Activated T-helper 2 cell treated with anti-CD3 and anti-CD28 coated beads, Interferon-gamma antibody, Interleukin-2, Interleukin-4, amounts not matched to agents 10 μg/mL and 5 μg/mL and 100 μg/mL, durations not matched to agents 14 hours and 24 hours and 36 hours (primary cell): ENCODE measurements at places on chromosomes 11 and 22.

DNA sequence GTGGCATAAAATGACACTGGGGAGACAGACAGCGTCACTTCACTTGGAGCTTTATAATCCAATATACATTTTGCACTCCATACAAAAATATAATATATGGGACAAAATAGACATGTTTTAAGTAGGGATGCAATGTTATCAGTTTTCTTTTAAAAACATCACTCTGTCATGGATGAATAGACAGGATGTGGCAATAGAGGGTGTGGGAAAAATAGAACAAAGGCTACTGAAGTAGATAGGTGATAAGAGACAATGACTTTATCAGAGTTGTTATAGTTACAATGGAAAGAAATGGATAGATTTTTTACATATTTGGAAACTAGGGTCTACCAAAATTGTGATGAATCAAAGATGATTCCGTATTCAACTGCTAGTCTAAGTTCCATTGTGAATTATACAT lies 13.1 kb upstream of the NOX4 start:
- DNase-seq, result no peak

GRCh38 chr11:91926965-91927364 lies 297.7 kb upstream of the FAT3 start:
- no peak for DNase-seq

GRCh38 chr11:587546-587945 lies 11.3 kb downstream of the PHRF1 start:
- no peak for DNase-seq

GRCh38 chr11:119305556-119306372 lies 11.2 kb downstream of the MCAM start:
- DNase-seq, result no peak

DNA sequence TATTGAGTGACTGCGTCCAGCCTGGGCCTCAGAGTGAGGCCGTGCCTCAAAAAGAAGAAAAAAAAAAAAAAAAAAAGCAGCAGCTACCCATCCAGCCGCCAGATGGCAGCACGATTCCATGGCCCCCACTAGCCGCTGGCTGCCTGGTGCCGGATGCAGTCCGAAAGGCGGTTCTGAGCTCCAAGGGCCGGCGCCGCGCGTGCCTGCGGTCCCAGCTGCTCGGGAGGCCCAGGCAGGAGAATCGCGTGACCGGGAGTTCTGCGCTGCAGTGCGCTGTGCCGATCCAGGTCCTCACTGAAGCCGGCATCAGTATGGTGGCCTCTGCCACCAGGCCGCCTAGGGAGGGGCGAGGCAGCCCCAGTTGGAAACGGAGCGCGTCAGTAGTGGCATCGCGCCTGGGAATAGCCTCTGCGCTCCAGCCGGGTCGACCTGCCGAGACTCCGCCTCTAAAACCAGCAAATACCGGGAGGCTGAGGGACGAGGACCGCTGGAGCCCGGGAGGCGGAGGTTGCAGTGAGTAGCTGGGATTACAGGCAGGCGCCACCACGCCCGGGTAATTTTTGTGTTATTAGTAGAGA lies 19.3 kb downstream of the SCARF2 start:
- DNase-seq, result peak; percentile 70

DNA sequence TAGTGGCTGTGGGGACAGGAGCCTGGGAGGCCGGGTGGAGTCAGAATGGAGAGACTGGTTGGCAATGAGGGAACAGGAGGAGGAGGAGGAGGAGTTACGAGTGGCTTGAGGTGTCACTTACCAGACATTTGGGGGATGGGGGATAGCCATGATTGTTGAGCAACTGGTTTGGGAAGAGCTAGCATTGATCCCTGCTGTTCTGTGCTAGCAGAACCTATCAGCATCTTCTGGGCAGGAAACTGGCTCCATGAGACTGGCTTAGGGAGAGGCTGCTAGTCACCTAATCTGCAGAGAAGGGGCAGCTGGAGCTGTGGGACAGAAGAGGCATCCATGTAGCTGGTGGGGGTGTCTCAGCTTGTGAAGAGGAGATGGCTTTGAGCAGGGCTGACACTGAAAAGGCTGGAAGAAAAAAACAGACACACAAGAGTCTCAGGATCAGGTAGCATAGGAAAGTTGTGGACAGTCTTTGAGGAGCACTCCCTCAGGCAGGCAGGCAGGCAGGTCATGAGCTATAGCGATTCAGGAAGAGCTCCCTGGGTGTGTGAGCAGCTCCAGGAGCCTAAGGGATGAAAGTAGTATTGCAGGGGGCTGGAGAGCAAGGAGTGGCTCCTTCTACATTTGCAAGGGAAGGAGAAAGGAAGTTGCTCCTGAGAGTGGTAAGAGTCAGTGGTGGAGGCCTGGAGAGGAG lies 22.3 kb downstream of the PIK3IP1 start:
- no peak for DNase-seq

DNA sequence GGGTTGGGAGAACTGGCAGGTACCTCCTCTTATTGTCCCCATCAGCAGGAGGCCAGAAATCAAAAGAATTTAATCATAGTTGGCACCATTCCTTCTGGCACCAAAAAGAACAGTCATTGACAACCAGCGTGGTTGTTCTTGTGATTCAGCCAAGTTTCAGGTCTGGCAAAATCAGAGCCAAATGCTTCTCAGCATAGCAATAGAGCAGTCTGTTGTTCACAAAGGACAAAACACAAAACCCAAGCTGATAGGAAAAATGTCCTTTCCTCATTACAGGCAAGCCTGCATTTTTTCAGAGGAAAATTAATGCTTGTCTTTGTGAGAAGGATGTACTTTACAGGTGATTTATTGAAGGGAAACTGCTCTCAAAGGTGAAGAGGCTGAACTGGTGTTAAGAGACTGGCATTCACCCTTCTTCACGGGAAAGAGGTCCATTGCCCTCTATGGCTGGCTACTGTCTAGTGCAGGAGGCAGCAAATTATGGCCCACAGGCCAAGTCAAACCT lies 241.8 kb upstream of the ARHGAP42 start:
- DNase-seq, result no peak

DNA sequence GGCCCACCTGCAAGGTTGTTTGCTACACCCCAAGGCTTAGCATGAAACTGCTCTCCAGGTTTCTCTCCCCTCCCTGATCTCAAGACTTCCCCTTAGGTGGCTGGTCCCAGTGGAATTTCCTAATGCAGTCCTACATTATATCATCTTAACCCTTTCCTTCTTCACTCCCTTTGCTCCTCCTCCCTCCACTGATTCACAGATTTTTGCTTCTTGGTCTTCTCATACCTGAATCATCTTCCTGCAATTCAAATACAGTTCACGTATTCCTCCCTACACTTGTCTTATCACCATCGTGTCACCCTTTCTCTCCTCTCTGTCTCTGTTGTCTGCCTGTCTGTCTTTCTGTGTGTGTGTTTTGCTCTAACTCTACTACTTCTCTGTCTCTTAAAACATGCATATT lies 17.0 kb downstream of the MMP10 start:
- no peak for DNase-seq

DNA sequence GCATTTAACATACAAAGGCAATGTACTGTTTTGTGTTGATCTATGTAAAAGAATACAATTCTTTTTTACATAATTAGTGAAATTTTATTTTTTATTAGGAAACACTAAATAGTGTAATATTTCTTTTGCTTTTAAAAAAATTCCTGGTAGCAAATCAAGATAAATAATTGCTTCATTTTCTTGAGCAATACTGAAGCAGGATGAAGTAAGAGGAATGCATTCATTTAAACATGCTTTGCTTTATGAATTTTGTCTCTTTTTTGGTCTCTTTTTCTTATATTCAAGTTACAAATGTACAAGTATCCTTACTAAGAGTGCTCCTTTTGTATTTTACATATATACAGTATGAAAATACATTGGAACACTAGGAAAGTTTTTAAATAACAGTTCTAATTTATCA lies 144.4 kb upstream of the TEAD1 start:
- DNase-seq, result no peak

GRCh38 chr22:44550711-44551491 lies 52.9 kb upstream of the RTL6 start:
- DNase-seq, result no peak

DNA sequence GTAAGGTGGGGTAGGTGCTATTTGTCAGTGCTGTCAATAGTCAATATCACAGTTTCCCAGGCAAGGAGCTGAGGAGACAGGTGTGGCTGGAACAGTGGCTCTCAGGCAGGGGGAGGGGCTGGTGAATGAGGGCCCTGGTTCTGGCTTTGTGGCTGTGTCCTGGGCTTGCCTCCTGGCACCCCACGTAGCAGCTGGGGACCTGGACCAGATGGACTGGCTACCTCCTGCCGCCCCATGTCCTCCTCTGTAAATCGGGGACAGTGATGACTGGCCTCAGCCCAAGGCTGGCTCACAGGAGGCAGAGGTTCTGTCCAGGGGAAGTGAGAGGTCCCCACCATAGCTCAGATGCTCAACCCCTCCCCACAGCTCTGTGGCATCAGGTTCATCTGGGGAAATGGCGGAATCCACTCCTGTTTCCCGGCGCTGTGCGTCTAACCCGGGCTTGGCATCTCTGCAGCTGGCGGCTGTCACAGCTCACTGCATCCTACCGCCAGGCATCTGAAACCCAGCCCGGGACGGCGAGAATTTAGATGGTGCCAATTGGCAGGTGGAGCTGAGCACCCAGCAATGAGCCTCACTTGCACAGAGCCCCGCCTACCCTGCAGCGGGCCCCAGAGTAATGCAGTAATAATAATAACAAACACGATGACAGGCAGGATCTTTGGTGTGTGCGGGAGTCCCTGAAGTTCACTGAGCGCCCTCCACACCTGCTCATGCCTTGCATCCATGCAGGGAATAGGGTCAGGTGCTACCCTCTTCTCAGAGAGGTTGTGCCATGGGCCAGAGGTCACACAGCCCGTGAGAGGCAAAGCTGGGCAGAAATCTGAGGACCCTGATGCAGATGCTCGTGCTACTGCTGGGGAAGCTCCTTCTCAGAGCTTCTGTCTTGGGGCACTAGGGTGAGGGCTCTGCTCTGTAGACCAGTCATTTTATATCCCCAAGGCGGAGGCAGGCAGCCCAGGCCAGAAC lies 27.8 kb upstream of the SHISAL1 start:
- no peak for DNase-seq

GRCh38 chr11:110715541-110715940 lies 3.3 kb upstream of the ARHGAP20 start:
- no peak for DNase-seq

DNA sequence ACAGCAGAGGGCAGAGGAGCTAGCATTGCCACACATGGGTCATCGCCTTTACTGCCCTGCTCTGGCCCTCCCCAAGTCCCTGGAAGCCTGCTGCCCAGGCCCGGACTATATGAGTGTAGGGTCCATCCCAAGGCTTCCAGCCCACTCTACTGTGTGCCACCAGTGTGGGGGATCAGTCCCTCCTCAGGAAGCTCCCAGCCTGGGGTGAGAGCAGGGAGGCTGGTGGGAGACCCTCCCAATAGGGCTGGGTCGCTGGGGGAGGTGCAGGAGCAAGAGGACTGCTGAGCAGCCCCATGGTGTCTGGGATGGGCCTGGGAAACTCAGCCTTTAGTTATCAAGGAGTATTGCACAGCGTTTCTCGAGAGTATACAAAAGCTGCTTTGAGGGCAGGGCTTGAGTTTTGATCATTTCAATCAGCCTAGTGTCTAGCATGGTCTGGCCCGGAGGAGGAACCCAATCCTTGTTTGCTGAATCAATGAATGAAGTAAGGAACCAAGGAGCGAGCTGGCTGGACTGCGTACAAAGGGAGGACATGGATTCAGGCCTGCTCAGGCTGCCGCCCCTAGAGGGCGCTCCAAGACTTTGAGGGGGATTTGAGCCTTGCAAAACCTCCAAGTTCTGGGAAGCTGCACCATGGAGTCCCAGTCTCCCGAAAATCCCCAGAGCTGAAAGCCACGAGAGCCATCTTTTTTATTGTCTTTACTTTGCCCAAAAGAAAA lies 89.0 kb upstream of the PARVA start:
- DNase-seq, result peak; percentile 23

- no peak for DNase-seq
These were observed 330.5 kb downstream of the TENM4 start for GRCh38 chr11:79110321-79110720.

- DNase-seq, result no peak
These were observed 8.6 kb upstream of the C11orf96 start for GRCh38 chr11:43933608-43934551.

DNA sequence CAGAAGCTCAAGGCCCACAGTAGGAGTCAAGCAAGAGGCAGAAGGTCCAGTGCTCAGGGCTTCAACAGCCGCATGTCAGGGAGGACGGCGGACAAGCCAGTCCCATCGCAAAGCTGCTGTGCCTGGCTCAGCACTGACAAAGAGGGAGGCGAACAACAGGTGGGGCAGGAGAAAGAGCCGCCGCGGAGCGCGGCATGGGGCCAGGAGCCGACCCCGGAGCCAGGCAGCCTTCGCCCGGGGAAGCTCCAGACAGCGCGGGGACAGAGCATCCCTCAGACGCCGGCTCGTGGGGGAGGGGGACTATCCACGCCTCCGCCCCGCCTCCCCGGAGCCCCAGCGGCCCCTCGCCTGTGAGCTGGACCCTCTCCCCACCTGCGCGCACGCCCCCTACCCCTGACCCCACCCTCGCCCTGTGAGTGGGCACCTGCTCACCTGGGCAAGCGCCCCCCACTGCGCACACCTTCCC lies 369 bp downstream of the DHCR7 start:
- no peak for DNase-seq

DNA sequence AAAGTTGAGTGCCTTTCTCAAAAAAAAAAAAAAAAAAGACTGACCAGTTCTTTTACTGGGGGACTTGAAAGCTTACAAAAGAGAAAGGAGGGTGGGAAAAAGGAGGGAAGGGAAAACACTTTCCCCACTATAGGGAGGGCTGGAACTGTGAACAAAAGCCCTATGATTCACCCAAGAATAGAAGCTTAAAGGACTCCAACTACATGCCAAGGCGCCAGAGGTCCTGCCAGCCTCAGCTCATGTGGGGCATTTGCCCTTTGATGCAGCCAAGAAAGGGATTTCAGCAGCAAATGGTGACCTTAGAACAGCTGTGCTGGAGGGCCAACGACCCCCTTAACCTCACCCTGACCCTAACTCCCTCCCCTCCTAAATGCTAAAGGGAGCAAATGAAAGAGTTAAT lies 160.0 kb downstream of the NTM start:
- no peak for DNase-seq

DNA sequence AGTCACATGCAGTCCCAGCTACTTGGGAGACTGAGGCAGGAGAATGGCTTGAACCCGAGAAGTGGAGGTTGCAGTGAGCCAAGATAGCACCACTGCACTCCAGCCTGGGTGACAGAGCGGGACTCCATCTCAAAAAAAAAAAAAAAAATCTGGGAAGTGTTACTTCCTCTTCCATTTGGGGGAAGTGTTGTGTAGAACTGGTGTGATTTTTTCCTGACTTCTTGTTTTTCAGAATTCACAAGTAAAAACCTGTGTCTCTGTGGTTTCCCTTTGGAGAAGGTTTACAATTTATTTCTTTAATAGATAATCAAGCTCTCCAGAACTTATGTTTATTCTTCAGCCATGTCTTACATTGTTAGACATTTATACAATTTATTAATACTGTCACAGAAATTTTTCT lies 396.1 kb downstream of the BRD1 start:
- DNase-seq, result no peak

- peak; percentile 42 for DNase-seq
These were observed 80.8 kb downstream of the ZC3H12C start for GRCh38 chr11:110173811-110174644.

GRCh38 chr11:120646206-120646605 lies 134.7 kb downstream of the GRIK4 start:
- no peak for DNase-seq
